ENCODE measurements at places on chromosomes 3 and 15.

DNA sequence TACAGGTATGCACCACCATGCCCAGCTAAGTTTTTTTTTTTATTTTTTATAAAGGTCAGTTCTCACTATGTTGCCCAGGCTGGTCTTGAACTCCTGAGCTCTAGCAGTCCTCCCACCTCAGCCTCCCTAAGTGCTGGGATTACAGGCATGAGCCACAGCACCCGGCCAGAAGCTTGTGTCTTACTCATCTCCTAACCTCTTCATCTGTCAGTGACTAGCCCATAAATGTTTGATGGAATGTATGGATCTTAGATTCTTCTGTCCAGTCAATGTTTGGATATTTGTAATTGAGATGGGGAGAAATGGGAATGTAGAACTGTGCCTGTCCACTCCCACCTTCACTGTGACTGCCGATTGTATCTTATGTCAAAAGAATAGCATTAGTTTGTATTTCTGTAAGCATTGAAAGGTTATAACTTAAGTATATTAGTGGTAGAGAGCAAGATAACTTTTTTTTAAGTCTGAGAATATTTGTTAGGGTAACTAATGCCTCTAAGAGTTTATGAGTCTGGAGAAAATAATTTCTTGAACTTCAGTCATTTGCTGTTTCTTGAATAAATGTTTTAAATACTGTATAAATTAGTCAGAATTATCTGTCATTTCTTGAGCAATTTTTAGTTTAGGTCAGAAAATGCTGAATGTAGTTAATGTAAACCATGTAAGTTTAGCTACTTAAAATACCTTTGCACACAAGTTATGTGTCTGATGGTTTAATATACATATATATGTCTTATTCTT is 215.3 kb upstream of the CGNL1 start:
- no peak for DNase-seq

DNA sequence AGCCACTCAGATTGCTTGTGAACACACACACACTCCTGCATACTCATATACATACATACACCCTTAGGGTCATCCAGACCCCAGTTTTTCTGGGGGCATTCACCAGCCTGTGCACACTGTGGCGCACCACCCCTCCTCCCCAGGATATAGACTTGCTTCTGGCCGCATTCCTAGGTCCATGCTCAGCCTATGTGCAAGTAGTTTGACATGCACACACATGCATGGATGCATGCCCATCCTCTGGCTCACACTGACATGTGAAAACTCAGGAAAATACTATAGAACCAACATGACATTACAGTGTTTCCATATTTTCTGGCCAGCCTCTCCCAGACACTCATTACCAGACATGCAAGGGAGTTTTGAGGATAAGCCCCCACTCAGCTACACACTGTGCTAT is 79.3 kb upstream of the POLG start:
- no peak for DNase-seq

- DNase-seq = no peak
Observed at GRCh38 chr3:194046531-194046930, 89.4 kb upstream of the HES1 start.

DNA sequence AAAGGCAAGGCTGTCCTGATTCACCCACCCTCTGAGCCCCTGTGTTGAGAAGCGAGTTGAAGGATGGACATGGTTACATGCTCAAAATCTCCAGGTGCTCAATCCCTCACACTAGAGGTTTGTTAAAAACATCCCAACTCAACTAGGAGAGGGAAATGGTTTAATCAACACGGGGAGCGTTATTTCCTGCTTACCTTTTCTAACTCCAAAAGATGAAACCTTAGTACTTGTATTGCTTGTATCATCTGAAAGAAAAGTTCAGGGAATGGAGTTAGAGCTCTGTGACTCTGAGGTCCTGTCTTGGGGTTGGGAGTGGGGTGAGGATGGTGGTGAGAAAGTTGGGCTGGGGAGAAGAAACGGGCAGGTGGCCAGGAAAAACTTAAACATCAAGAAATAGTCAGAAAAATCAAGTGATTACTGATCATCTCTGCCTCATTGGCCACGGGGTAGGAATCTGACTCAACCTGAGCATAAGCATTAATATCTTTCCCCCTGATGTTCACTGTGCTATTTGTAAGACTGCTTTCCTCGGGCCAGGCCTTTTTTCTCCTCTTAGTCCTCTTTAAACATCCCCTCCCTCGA is 5.9 kb downstream of the MEIS2 start:
- no peak for DNase-seq

DNA sequence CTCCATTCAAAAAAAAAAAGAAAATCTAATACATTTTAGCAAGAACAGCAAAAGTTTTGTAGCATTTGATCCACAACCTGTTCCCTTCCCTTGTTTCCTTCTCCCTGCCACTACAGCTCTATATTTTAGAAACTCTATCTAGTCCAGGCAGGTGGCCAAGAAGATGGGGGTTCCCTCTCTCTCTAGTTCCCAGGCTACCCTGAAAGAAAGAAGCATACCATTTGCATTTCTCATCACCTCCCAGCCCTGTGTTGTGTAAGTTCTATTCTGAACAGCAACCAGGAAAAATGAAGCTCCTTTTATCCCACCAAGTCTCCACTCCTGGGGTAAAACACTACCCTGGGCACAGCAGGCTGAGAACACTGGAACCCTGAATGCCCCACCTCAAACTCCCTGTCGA is 100.0 kb downstream of the PCCB start:
- DNase-seq = no peak

- peak; percentile 69 for DNase-seq
Observed at GRCh38 chr15:74317820-74318375, 49.5 kb downstream of the CYP11A1 start.

DNA sequence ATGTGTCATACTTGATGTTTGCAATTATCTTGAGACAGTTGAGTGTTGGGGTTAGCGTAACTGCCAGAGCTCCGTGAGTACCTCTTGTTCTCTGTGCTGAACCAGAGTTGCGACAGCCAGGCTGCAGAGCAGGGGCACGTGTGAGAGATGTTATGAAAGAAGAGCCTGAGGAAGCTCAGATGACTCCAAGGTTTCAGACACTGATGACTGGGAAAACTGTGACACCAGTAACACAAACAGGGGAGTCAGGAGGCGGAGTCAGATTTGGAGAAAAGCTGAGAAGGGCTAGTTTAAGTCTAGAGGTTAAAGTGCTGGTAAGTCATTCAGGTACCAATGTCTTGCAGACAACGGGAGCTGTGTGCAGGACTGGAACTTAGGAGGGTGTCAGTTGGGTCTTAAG is 45.0 kb downstream of the BLM start:
- no peak for DNase-seq

- no peak for DNase-seq
Observed at GRCh38 chr15:76172782-76173181, 113.0 kb downstream of the TMEM266 start.

DNA sequence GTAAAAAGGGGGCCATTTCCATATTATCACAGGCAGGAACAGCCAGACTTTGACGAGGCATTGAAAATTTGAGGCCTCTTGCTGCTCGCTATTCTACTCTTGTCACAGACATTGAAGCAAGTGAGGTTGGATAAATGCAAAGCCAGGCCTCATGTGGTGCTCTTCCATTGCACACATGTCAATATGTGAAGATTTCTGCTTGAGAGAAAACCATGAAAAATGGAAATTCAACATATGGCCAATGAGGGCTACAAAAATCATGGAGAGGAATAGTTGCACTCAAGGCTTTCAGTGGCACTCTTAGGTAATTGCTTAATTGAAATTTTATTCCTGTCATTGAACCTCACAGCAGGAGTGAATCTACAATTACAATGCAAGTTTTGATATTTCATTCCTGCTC is 185.6 kb upstream of the MBNL1 start:
- no peak for DNase-seq

- no peak for DNase-seq
Observed at GRCh38 chr15:48361685-48362084, 30.5 kb downstream of the DUT start.

- DNase-seq = no peak
Observed at GRCh38 chr3:197750858-197751737, 1.4 kb downstream of the FYTTD1 start.

GRCh38 chr15:81297147-81297572 is 26.8 kb downstream of the STARD5 start:
- no peak for DNase-seq

- no peak for DNase-seq
Observed at GRCh38 chr3:13901935-13902584, 22.2 kb upstream of the WNT7A start.

DNA sequence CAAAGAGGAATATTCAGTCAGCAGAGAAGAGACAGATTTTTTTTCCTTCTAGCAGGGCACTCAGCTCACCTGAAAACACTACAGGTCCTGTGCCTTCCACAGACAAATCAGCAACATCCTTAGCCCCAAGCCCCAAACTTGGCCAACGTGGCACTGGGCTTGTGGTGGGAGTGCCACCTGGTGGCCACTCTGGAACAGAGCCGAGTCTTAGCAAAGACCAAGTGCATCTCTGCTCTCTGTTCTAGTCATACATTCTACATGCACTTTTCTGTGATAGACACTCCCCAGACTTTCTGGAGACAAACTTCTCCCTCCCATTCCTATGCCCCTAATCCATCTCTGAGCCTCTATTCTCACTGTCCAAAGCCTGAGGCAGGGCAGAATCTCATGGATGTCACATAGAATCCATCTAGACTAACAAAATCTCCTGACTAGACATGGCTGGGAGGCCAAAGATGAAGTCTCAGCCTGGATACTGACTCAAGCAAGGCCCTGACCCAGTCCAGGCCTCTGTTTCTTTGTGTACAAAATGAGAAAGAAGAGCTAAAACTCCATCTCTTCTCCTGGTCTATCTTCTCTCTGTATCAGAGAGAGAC is 5.1 kb upstream of the SEMA7A start:
- peak; percentile 15 for DNase-seq

GRCh38 chr15:56471440-56472069 is 6.6 kb upstream of the MNS1 start:
- no peak for DNase-seq

- DNase-seq = peak; percentile 8
Observed at GRCh38 chr15:40421246-40422157, 15.9 kb downstream of the IVD start.

- DNase-seq = peak; percentile 2
Observed at GRCh38 chr15:74873756-74874424, 725 bp upstream of the SCAMP2 start.

- no peak for DNase-seq
Observed at GRCh38 chr15:90097475-90097874, 4.8 kb downstream of the IDH2 start.

DNA sequence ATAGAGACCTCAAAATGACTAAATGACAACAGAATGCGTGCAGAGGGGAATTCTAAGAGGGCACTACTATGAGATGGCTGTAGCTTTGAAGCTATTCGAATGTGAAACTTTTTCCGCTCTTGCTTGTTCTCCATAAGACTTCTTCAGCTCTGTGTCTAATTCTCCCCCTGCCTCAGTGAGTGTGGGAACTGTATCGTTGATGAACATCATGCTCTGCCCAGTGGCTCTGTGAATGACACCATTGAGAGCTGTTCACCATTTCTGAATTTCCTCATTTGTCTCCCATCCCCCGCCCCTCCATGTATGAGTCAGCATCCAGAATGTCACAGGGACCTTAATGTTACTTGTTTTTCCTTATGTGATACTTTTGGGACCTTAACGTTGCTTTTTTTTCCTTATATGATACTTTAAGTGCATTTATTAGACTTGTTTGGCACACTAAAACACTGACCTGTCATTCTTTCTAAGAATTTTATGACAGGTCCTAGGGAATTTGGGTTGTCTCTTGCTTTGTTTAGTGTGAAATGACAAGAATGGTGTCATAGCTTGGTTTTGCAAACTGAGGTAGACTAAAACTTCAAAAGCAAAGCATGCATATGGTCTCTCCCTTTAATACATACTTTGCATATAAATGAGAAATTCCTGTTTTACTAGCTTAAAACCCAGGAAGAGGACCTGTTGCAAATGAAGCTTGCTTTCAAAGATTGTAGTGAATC is 99.6 kb downstream of the FNDC3B start:
- peak; percentile 38 for DNase-seq

- no peak for DNase-seq
Observed at GRCh38 chr15:86834115-86834863, 754.6 kb downstream of the AGBL1 start.

DNA sequence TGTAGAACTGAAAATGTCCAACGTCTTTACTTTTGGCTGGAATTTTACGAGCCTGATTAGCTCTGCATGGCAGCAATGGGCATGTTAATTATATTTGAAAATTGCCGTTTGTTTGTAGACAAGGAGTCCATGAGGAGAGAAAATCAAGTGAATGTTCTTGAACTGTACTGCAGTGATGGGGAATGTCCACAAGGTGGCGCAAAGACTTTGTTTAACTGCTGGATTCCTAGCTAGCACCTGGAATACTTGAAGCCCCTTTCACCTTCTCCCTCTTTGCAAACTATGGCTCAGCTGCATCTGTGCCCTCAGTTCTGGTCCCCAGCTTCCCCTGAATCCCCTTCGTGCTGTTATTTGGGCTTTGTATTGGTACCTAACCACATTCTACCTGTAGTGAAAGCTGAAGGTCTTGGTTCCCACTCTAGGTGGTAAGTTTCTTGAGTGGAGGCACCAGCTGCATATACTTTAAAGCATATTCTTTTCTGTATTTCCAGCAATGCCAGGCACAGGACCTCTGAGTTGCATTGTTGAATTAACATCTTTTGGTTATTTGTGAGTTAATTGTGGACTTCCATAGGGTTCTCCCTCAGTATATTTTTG is 25.3 kb downstream of the EXOG start:
- DNase-seq = peak; percentile 11

DNA sequence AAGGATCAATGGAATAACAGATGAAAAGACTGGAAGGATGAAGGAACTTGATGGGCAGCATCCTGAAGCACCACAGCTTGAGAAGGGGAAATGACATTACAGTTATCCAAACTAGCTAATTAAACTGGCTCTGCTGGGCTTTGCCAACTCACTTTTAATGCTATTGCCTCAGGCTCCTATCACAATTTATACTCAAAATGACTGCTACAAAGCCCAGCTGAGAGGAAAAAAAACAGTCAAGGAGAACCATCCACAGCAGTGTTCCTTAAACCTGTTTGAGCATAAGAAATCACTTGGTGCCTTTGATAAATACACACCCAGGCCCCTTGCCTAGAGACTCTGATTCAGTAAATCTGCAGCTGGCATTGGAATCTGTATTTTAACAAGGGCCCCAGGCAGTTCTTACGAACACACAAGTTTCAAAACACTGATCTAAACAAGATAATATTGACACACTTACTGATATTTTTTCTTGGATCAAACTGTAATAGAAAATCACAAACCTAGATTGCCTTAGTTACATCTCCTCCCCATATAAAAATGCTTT is 85.8 kb downstream of the MB21D2 start:
- no peak for DNase-seq

DNA sequence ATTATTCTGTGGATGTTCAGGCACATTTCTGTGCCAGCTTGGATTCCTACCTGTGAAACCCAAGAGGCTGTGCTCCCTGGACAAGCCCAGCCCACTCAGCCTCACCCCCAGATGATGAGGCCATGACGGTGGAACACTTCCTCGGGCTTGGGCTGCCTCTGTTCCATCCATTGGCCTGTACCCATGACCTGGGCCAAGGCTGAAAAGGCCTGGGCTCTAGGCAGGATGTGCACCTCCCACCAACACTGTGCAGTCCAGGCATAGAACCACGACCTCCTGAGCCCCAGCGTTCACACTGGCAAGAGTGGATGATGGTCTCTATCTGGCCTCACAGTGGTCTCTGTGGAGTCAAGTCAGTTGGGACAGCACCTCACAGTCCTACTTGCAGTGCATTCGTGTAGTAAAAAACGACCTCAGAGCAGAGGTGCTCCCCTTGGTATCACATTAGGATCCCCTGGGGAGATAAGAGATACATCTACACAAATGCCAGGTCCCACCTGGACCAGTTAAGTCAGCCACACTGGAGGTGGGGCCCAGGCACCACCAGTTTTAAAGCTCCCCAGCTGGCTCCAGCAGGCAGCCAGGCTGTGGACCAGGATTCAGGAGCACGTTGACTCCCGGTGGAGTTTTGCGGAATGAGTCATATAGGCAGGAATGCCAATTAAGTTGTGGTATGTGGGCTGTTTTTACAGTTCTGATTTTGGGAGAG is 39.0 kb upstream of the IGF1R start:
- DNase-seq = no peak

Data from DMS153 (cell line).